Amygdala (tissue), 56 donors: ENCODE measurements at places on chromosomes 2 and 18.

DNA sequence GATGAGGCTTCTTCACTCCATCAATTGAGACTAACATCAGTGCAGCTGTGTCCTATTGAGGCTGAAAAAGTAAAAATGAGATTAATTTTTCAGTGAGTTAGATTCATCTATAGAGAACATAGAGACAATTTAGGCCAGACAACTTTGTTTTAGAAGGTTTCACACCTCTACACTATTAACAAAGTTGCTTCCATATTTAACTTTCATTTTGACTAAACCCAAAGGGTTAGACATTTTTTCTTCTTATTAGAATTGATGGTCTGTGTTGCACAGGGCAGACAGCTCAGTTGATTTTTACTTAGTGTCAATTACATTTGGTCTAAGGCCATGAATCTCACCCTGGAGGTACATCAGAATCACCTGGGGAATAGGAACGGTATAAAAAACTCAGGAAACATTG is 130.2 kb upstream of the NXPH2 start:
- no peak for DNase-seq

GRCh38 chr2:83481436-83481835 is 977.6 kb downstream of the SUCLG1 start:
- DNase-seq = no peak

GRCh38 chr2:73295751-73296400 is 2.5 kb upstream of the EGR4 start:
- no peak for DNase-seq

DNA sequence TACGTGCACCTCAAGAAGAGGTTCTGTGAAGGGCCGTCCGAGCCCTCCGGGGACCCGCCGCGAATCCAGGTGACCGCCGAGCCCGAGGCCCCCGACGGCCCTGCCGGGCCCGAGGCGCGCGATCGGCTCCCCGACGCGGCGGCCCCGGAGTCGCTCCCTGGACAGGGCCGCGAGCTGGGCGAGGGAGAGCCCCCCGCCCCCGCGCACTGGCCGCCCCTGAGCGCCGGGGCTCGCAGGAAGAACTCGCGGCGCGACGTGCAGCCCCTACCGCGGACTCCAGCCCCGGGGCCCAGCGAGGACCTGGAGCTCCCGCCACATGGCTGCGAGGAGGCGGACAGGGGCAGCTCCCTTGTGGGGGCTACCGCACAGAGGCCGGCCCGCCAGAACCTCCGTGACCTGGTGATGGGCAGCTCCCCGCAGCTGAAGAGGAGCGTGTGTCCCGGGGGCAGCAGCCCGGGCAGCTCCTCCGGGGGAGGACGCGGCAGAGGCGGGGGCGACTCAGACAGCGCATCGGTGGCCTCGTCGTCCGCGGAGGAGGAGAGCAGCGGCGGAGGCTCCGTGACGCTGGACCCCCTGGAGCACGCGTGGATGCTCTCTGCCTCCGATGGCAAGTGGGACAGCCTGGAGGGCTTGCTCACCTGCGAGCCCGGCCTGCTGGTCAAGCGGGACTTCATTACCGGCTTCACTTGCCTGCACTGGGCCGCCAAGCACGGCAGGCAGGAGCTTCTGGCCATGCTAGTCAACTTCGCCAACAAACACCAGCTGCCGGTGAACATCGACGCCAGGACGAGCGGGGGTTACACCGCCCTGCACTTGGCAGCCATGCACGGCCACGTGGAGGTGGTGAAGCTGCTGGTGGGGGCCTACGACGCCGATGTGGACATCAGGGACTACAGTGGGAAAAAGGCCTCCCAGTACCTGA is 812 bp downstream of the SOWAHC start:
- DNase-seq = no peak

- DNase-seq = no peak
Observed at GRCh38 chr2:58416696-58417095, 175.6 kb upstream of the FANCL start.
